ENCODE measurements at places on chromosomes 1 and 21.
A peak's percentile ranks its signal among the peaks of the same experiment; 100 is the strongest.

- DNase-seq = no peak
These were observed 29.9 kb downstream of the FUBP1 start for GRCh38 chr1:77948841-77949424.

DNA sequence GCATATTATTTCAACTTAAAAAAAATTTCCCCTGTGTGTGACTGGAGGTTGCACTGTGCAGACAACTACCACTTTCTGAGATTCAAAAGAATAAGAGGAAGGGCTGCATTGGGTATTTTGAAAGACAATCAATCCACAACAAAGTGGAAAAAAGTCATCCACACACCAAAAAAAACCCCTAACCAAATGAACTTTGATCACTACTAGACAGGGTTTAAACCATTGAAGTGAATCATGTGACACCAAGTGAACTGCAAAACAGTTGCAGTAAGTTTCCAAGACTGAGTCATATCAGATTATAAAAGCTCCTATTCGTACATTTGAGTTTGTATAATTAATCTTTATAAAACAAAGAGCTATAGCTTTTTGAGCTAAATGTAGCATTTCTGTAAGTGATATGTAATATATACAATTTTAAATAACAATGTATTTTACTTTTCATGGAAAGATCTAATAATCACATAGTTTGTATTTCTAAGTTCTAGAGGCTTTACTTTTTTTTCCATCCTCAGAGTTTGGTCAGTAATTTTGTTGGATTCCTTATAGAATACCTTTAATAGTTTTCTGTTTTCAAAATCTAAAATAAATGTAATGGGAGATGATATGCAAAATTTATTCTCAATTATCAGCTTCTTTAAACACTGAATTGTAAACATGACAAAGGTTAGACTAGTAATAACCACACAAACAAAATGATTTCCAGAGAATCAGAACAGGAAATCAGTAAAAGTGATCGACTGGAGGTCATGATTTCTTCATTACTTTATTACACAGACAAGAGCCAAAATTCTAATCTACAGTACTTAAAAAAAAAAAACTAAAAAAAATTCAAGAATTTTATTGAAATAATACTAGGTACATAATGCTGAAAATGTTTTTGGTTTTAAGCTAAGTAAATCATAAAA lies 50.5 kb upstream of the GFI1 start:
- DNase-seq = no peak

GRCh38 chr1:204190212-204191211 lies 5.8 kb downstream of the KISS1 start:
- no peak for DNase-seq

DNA sequence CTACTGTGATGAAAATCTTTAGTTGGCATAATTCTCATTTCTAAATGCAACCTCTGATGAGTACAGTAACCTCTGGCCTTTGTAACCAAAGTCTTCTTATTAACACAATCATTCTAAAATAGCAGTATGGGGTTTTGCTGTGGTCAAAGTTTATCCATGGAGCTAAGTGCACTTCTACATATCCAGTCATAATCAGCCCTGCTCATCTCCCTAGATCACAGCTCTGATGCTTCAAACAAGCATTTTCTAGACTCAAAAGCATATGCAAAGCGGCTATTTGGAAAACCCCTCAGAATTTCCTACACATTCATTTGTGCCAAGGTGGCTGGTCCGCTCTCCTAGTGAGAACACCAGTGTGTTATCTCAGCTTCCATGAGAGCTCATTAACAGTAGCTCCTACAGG lies 418.6 kb downstream of the MRPL39 start:
- no peak for DNase-seq

GRCh38 chr1:185843297-185843869 lies 109.2 kb downstream of the HMCN1 start:
- DNase-seq = no peak

GRCh38 chr1:236753964-236754363 lies 41.1 kb upstream of the MTR start:
- DNase-seq = no peak

DNA sequence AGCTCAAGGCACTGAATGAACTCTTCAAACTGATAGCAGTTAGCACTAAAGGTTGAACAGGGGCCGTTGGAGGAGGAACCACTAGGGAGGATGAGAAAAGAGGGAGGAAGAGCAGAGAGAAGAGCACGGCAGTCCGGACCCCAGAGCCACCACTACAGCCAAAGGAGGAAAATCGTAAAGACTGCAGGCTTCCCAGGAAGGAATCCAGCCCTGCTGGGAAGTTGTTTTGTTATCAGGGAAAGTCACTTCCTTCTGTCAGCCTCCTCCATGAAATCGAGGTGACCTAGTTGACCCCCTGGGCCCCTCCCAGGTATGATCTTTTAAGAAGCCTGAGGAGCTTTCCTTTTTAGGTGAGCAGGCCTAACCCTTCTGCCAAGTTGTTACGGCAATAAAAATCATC lies 88.2 kb downstream of the PBX1 start:
- no peak for DNase-seq

- no peak for DNase-seq
These were observed 534.2 kb downstream of the LTN1 start for GRCh38 chr21:28458446-28458845.

DNA sequence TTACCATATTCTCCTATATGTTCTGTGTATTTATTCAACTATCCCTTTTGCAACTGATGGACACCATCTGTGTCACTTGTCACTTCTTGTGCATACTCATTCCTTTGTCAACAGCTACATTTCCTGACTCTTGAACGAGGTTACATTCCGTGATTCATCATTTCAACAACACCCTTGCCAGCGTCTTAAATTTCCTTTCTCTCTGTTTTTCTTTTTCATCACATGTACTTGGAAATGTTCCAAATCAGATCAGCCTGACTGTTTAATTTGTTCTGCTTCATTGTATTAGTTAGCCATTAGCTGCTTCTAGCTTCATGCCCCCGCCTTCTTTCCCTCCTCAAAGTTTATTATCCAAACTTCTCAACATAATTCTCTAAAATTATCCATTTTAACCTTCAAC lies 173.0 kb downstream of the ADGRL4 start:
- no peak for DNase-seq

DNA sequence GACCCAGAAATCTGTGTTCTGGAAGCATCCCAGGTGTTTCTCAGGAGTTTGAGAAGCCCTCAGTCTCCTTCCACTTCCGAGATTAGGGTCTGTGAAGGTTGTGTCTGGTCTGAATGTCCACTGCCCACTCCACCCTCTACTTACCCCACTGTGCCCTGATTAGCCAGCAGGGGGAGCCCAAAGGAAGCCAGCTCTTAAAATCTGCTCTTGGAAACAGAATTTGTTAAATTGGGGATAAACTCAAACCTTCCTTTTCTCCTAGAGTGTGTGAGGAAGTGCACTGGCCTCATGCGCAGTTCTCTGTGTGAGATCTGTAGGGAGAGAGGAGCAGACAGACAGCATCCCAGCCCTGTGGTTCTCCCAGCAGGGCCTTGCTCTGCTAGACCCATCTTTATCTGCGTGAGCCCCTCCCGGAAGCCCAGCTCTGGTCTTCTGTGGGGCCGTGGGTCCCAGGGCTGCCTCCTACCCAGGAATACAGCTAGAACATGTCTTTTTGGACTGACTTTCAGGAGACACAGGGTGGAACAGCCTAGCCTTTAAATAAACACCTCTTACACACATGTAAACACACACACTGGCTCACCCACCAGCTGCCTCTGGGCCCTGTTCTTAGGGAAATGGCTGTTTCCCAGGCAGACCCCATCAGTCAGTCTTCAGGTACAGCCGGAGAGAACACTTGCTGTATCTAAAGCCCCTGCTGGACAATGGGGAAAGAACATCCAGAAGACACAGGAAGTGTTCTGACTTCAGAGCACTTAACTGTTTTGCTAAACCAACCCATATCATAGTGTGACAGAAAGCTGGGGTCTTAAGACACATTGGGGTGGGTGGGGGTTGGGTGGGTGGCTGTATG lies 52.2 kb downstream of the SMYD2 start:
- DNase-seq = peak; percentile 29

- no peak for DNase-seq
These were observed 33.3 kb downstream of the PIK3CD start for GRCh38 chr1:9684801-9685200.

DNA sequence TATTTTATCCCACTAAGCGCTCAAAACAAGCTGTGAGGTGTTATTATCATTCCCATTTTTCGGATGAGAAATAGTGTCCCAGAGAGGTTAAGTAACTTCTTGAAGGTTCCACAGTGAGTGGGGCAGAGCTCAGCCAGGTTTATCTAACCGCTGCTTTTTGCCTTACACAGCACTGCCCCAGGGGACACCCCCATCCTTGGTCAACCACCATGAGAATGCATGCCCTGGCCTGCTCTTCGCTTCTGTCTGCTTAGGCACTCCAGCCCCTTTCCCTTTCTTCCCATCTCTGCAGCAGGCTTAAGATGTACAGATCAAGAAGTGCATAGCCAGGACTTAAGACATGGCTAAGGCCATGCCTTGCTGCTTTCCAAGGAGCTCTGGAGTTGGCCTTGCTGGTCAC lies 159.0 kb upstream of the CD34 start:
- DNase-seq = no peak

DNA sequence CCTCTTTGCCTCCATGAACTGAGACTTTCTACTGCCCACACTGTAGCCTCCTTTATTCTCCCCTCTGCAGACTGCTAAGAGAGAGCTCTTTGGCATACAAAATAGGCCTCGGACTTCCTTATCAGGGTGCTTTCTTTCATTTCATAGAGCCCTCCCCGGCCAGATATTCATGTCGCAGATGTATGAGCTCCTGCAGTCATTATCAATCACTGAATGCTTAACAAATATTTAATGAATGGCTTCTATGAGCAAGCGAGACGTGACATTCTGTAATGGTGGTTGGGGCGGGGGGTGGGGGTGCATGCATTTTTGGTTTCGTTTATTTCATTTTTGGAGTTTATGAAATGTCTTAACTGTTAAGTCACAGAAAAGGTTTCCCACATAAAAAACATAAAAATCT lies 344.8 kb upstream of the KAZN start:
- no peak for DNase-seq

GRCh38 chr1:106907795-106908194 lies 148.7 kb upstream of the PRMT6 start:
- no peak for DNase-seq

DNA sequence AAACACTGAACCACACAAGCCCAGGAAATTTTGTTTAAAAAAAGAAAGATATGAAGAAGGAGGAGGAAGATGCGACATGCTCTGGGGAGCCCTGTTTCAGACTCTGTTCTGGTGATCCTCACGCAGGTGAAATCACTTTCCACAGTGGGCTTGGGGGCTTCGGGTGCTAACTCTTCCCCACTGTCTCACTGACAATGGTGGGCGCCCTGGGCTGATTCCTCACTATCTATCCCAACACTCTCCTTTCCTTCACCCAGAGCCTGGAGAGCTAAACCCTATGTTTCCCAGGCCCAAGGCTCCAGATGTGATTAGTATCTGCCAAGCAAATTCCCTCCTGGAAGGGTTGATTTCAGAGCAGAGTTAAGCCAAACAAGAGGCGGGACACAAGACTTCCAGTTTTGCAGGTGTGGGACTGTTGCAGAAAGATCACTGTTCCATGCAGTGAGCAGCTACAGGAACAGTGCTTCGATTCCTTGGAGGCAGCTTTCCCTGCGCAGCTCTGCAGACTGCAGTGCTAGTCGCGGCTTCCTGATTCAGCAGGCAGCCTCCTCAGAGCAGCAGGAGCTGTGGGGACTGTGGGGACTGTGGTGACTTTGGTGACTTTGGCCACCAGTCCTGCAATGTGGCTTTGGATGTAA lies 168.3 kb downstream of the RHOU start:
- no peak for DNase-seq

DNA sequence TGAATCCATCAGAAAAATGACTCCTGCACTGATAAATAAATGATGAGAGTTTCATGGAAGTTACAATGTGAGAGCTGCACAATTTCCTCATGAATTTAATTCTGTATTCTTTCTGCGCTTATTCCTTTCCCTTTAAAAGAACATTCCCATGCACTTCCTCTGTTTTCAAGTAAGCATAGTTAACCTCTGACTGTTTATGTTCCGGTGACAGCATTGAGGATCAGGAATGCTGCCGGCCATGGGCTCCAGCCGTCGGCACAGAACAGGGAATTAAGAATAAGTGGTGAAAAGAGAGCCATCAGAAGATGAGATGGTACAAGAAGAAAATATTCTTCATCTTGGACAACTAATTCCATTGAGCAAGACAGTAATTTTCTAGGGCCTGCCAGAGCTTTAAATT lies 65.3 kb downstream of the SUSD4 start:
- no peak for DNase-seq

GRCh38 chr1:110309139-110309538 lies 30.0 kb upstream of the RBM15 start:
- no peak for DNase-seq

DNA sequence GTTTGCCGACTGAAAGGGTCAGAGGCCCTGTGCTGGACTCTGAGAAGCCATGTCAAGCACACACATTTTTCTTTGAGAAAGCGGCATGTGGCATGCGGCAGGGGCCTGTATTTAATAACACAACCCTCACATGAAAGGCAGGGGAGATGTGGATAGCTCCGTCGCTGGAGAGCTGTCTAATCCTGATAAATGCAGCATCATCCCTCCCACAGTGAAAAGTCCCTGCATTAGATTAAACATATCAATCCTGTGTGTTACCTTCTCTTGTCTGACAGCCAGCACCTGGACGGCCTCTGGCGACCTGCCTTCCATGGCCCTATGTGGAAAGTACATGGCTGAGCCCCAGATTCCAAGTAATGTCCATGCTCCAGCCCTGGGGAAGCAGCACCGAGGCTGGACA lies 313.0 kb upstream of the AJAP1 start:
- DNase-seq = no peak

DNA sequence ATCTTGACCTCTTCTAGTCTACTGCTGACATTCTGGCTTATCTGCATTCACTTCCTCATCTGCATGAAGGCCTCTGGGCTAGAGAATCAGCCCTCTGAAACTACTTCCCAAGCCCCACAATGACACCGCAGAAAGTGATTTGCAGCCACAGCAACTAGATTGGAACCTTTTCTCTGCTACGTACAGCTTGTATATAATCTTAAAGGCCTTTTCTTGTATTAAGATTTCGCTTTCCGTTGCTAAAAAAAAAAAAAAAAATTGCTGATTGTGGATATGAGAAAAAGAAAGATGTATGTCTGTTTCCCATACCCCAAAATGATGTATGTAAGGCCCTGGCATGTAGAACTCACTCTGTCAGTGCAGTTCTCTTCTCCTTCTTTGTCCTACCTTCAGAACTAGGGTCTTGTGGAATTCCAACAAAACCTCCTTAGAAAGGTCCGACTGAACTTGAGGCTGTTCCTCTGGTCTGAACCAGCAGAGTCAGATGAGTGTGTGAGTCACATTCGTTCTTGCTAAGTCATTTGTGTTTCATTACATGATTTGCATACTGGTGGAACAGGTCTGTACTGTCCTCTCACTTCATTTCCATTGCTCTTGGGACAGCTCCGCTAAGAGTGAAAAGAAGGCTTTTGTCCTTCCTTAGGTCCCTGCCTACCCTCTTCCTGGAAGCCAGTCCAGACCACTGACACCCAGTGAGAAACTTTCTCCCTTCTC lies 62.7 kb downstream of the PLPP3 start:
- no peak for DNase-seq

- no peak for DNase-seq
These were observed 109.8 kb downstream of the MAST2 start for GRCh38 chr1:45913183-45913683.

GRCh38 chr1:150549496-150550221 lies 451 bp downstream of the ADAMTSL4 start:
- DNase-seq = no peak
